Fibroblast of the conjunctiva (primary cell): ENCODE measurements at places on chromosomes 11 and 22.

DNA sequence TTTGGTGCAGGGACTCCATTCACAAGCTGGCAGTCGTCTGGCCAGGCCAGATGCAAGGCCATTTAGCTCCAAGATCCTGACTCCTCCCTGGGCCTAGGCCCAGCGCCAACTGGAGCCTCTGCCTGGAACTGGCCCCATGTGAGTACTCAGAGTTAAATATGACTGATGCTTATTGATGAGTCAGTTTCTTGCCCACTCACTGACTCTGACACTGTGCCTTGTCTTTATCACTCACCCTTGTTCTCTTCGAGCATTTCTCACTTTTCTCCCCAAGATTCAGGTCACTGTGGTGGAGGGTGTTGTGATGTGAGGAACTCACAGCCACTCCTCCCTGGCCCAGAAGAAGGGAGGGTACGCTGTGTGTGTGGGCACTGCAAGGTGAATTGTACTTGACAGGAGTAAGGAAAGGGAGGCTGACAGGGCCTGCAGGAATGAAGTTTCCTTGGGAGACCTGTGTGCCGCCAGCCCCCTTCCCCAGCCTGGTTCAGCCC lies 23.2 kb upstream of the ST3GAL4 start:
- DNase-seq, result peak; percentile 79

- DNase-seq, result no peak
Observed at GRCh38 chr11:28521075-28521474, 412.9 kb downstream of the METTL15 start.

GRCh38 chr11:35106595-35106994 lies 32.4 kb upstream of the CD44 start:
- no peak for DNase-seq

DNA sequence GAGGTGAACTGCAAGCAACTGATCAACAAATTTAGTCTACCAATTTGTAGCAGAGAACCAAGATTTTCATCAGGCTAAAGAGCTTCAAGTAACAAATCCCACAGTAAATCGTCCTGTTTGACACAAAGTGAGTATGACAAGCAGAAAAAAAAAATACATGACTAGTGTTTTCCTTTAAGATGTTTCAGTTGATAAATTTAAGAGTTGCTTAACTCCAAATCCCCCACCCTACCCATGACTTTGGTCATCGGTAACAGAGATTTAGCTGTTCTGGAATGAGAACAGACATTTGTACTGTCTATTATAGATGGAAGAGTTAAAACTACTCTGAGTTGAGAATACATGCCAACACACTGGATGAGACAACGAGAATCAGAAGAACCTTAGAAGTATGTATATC lies 165.0 kb upstream of the MTMR2 start:
- no peak for DNase-seq

- DNase-seq, result no peak
Observed at GRCh38 chr11:64729851-64730382, 6.9 kb upstream of the NRXN2 start.

DNA sequence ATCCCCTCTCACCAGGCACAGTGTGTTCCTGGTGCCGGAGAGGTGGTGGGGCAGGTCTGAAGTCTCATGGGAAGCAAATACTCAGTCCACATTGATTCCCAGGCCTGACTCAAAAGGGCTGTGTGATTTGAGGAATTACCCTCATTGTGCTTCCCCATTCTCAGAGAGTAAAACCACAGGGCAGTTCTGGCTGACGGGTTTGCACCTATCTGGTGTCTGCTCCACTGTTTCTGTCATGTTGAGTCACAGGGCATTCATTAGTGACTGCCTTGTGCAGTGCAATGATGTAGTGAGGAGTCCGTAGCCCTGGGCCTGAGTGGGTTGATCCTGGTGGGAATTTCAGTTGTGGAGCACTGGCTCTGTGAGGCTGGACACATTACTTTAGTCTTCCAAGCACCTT lies 85.2 kb upstream of the ARHGAP20 start:
- no peak for DNase-seq

- peak; percentile 66 for DNase-seq
Observed at GRCh38 chr22:50306753-50307749, at the start of gene PLXNB2. TSS of gene PLXNB2 (minus strand) at chr22:50307646. CDS start at chr22:50290584, 17,062 bp downstream.

- DNase-seq, result no peak
Observed at GRCh38 chr22:49692499-49693225, 135.0 kb downstream of the BRD1 start.

GRCh38 chr11:126132319-126132718 lies 69.7 kb upstream of the CDON start:
- no peak for DNase-seq
